ENCODE measurements at places on chromosomes 2 and 18. TPM values are rescaled to one million over a fixed set of nuclear protein-coding genes. Genes with fewer than 3 reads are reported as not detected.

TRABD2A gene
- total RNA-seq = 67.9 TPM

AGPS gene
- total RNA-seq = 70.4 TPM

OBSL1 gene
- total RNA-seq = 0.37 TPM

C2orf66 gene
- total RNA-seq = 0.25 TPM

EPHA4 gene
- total RNA-seq = 1.2 TPM

- DNase-seq = no peak
These were observed 111.6 kb downstream of the FAM210A start for GRCh38 chr18:13614641-13615288.

GRCh38 chr2:28758459-28758858, 6.8 kb downstream of the PPP1CB start:
- DNase-seq = no peak

- no peak for DNase-seq
These were observed 32.3 kb downstream of the ZCCHC2 start for GRCh38 chr18:62555135-62555534.

DNA sequence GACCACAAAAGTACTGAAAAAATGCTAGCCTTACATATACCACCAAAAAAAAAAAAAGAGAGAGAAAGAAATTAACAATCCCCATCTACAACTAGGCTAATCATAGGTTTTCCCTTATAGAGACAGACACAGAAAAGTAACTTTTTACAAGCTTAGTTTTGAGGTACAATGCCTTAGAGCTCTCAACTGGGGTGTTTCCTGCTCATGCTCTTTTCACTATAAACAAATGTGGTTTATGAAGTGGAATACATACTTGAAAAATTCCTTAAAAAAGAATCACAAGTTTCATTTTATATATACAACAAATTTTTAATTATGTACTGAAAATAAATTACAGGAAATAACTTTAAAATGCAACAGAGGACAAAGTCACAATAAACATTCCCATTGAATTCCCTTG, 82.5 kb downstream of the ATL2 start:
- DNase-seq = no peak

DNA sequence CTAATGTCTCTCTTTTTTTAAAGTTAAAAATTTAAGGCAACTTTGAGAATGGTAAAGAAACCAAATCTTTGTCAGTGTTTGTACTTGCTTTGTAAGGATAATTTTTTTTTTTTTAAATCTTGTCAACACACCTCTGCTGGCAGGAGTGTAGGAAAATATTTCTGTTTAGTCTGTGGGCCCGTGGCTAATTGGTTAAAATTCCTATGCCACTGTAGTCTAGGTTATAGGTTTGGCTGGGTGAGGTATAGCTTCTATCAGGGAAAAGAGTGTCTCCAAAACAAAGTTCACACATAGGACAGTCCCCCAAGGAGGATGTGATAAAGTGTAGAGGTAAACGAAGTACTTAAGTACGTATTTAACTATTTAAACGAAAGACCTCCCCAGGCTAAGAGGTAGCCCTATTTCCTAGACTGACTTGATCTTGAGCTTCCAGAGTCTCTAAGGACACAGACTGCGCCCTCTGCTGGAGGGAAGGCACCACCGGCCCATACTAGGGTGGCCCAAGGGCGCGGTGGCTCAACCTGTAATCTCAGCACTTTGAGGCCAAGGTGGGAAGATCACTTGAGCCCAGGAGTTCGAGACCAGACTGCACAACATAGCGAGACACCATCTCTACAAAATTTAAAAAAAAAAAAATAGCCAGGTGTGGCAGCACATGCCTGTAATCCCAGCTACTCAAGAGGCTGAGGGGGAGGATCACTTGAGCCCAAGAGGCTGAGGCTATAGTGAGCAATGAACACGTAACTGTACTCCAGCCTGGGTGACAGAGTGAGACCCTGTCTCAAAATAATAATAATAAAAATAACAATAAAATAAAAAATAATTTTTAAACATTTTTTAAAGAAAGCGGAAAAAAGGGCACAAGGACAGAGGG, 8.9 kb downstream of the TEX44 start:
- DNase-seq = peak; percentile 69

- DNase-seq = no peak
These were observed 4.6 kb downstream of the B3GNT7 start for GRCh38 chr2:231399853-231400680.

DNA sequence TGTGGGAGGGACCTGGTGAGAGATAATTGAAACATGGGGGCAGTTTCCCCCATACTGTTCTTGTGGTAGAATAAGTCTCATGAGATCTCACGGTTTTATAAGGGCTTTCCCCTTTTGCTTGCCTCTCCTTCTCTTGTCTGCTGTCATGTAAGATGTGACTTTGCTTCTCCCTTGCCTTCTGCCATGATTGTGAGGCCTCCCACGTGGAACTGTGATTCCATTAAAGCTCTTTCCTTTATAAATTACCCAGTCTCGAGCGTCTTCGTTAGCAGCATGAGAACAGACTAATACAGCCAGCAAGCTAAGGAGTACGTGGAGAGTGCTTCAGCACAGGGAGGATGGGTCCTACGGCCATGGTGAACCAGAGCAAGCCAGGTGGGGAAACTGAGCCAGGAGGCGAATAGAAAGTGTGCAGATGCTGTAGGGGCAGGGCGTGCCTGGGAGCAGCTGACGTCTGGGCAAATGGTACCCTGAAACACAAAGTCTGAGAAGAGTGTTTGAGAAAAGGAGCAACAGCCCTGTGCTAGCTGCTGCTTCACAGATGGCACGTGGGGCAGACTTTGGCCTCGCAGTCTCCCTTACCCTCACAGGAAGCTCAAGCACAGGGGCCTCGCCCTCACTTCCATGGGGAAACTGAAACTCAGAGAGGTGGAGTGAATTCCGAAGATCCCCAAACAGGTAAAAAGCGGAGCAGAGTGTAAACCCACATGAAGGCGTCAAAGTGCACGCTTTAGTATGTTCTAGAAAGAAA, 64.2 kb downstream of the MYT1L start:
- DNase-seq = no peak

DNA sequence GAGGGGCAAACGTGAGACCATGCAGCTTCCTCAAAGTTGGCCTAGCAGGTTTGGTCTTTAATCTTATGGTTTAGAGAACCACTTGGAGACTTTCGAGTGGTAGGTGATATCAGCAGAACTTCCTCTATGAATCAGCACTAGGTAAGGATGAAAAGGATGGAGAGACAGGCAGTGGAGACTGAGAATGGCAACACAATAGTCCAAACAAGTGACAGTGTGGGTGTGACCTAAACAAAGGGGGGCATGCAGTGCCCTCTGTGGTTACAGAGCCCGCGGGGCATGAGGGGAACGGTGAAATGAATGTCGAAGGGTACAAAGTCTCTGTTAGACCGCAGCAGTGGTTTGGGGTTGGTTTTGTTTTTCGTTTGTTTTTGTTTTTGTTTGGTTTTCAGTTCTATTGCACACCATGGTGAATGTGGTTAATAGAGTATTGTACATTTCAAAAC, 143.9 kb downstream of the L3MBTL4 start:
- DNase-seq = no peak

- DNase-seq = no peak
These were observed 684.0 kb upstream of the ZEB2 start for GRCh38 chr2:145203891-145204290.

DNA sequence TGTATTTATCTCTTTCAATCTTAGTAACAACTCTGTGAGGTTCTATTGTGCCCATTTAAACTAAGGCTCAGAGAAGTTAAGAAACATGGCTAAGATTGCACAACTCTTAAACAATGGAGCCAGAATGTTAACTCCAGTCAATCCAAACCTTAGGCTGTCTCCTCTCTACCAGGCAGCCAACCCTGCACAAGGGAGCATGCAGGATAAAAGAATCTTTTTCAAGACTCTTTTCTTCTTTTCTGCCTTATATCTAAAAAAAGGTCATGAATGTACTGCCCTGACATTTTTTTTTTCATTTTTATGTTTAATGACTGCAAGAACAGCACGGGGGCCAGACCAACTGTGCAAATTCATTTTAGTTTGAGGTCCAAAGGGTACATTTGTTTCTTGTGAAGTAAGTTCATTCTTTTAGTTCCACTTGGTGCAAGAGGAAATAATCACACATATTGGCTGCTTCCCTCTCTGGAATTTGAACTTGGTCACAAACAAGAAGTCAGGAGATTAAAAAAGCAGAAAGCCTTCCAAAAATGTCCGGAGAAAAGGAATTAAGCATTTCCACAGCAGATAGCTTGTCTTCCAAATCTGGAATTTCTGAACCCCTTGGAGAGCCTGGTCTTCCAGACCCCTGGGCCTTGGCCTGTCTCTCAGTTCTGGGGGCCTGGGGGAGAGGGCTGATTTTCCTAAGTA, 96.0 kb upstream of the RIOK3 start:
- no peak for DNase-seq

DNA sequence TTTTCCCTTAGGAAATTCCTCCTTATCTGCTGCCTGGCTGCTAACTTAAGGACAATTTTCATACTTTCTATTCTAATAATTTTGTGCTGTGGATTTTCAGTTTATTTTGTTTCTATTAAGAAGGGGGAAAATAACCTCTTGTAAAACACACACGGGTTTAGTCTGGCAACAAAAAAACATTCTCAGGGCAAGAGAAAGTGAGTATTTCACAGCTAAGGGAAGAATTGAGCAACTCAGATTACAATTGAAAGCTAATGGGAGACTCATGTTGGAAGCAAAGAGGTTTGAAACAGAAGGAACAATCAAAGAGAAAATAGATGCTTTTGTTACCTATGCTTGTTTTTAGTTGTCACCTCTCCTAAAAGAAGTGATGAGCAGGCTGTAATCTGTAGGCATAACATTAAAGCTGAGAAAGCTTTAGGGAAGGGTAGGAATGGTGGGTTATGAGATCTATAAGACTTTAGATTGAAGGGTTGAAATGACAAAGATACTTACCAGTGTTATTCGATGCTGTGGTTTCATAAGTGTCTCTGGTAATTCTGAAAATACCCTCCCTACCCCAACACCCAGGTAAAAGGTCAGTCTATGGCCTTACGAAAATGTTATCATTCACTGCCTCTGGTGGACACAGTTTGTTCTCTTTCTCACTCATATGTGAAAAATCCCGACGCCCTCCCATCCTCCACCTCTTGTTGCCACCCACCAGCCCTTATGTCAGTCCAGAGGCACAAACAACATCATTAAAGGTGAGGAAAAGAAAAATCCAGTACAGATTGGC, 510.9 kb downstream of the TXNL1 start:
- DNase-seq = no peak

- no peak for DNase-seq
These were observed 187.7 kb downstream of the SMAD7 start for GRCh38 chr18:48762836-48763718.

DNA sequence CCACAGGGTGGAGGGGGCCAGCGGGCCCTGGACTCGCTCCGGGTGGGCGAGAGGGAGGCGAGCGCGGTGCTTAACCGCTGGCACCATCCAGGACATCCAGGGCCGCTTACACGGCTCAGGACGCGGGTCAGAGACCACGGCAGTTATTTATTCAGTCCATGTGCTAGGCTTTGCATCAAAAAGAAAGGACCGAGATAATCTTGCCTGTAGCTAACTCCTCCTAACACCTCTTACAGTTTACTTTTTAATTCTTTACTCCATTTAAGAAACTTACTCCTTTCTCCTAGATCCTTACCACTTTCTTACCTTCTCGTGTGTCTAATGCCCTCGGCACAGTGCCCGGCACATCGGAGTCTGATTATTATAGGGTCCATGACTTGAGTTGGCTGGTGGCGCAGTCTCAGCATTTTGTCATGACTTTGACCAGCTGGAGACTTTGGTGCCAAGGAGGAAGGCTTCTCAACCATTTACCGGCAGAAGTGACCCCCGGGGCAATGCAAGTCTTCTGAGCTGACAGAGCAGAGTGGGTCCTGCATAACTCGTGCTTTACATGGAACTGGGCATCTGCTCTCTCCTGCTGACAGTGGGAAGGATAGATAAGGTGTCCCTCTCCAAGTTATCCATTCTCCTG, 503 bp downstream of the ANXA4 start:
- no peak for DNase-seq

GRCh38 chr18:63137999-63138435, 181.6 kb downstream of the BCL2 start:
- DNase-seq = no peak

- no peak for DNase-seq
These were observed 11.6 kb downstream of the STK11IP start for GRCh38 chr2:219609149-219609750.

GRCh38 chr2:78077633-78078032, 555.5 kb upstream of the LRRTM4 start:
- no peak for DNase-seq

DNA sequence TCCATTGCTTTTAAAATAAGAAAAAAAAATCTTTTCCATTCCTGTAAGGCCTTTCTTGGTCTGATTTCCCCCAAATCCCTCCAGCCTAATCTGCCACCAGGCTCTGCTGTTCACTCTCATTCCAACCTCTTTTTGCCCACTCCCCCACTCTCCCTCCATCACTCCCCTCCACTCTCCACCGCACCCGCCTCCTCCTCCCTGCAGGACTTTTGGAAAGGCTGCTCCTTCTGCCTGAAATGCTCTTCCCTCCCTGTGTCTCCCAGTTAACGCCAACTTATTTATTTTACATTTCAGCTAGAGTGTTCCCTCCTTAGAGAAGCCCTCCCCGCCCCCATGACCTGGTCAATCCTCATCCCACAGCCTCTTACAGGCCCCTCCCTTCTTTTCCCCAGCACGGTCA, 4.7 kb upstream of the WNT6 start:
- no peak for DNase-seq

- peak; percentile 11 for DNase-seq
These were observed 95.0 kb downstream of the TMEM163 start for GRCh38 chr2:134623796-134624195.

DNA sequence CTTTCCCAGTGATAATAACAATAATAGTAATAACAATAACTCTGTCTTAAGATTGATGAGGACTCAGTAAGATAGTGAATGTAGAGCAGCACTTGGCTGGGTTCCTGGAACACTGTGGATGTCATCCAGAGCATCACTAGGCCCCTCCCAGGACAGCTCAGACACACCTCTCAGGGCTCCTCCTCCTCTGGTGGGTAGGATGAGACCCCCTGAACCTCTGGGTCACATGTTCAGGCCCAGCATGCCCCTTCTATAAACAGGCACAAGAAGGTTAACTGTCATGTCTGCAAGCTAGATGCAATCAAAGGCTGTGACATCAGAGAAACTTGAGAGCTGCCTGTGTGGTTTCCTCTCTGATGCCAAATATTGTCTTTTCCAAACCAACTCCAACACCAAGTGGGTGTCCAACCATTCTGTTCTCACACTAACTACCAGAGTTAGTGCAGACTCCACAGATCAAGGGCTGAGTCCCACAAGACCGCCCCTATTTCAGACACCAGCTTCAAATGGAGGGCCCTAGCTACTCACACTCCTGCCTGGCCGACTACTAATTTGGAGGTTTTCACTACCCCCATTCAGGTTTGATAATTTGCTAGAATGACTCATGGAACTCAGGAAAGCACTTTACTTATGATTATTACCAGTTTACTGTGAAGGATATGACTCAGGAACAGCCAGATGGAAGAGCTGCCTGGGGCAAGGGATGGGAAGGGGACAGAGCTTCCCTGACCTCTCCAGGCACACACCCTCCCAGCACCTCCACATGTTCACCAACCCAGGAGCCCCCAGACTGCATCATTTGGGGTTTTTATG, 46.4 kb upstream of the BZW1 start:
- DNase-seq = peak; percentile 21

GRCh38 chr2:83953697-83954096, 505.4 kb downstream of the SUCLG1 start:
- DNase-seq = no peak

GRCh38 chr2:121002597-121002996, 266.9 kb downstream of the GLI2 start:
- DNase-seq = no peak

- no peak for DNase-seq
These were observed 196.3 kb downstream of the CTIF start for GRCh38 chr18:48735080-48735676.
